Activated naive CD8-positive, alpha-beta T cell treated with anti-CD3 and anti-CD28 coated beads for 36 hours (primary cell): ENCODE measurements at places on chromosomes 11 and 22. TPM values are rescaled to one million over a fixed set of nuclear protein-coding genes. Genes with fewer than 3 reads are reported as not detected.

Gene OR56A1
- not detected for total RNA-seq

Gene APOA5
- not detected for total RNA-seq

Gene ZNF70
- 2.4 TPM for total RNA-seq

Gene OR5A1
- total RNA-seq, result not detected

Gene IGLL5
- total RNA-seq, result 0.62 TPM

Gene HSPB2
- not detected for total RNA-seq
